ENCODE measurements at places on chromosomes 5 and 9. TPM values are rescaled to one million over a fixed set of nuclear protein-coding genes. Genes with fewer than 3 reads are reported as not detected.

- DNase-seq, result no peak
These were observed 520 bp upstream of the DHFR start for GRCh38 chr5:80655231-80655774.

GRCh38 chr9:79969393-79970145 lies 397.8 kb downstream of the TLE4 start:
- DNase-seq, result no peak

DNA sequence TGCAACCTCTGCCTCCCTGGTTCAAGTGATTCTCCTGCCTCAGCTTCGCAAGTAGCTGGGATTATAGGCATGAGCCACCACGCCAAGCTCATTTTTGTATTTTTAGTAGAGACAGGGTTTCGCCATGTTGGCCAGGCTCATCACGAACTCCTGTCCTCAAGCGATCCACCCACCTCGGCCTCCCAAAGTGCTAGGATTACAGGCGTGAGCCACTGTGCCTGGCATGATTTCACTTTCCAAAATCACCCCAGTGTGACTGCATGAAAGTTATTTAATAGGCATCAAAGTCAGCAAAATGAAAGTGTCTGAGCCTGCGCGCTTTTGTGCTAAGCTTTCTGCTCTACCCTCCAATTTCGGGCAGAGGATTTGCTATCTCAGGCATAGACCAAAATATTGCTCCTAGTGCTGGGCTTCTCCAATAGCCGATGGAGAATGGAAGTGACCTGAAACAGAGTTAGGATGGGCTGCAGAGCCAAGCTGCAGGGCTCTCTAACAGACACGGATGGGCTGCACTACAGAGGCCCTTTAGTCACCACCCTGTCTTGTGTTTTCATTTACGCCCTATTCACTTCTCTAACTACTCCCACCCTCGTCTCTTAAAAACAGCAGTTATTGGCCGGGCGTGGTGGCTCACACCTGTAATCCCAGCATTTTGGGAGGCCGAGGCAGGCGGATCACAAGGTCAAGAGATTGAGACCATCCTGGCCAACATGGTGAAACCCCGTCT lies 44.3 kb downstream of the RETREG1 start:
- no peak for DNase-seq

The SLC1A3 gene
- polyA plus RNA-seq, result 5.0 TPM

GRCh38 chr9:38361473-38361850 lies 31.0 kb upstream of the ALDH1B1 start:
- peak; percentile 56 for DNase-seq

- no peak for DNase-seq
These were observed 12.3 kb downstream of the SGCD start for GRCh38 chr5:156339139-156339841.

The IL31RA gene
- polyA plus RNA-seq, result 0.09 TPM

The GABBR2 gene
- not detected for polyA plus RNA-seq

- no peak for DNase-seq
These were observed 86.9 kb downstream of the PTPN3 start for GRCh38 chr9:109411069-109411761.

- DNase-seq, result no peak
These were observed 230.7 kb downstream of the SEMA6A start for GRCh38 chr5:116343961-116344360.

DNA sequence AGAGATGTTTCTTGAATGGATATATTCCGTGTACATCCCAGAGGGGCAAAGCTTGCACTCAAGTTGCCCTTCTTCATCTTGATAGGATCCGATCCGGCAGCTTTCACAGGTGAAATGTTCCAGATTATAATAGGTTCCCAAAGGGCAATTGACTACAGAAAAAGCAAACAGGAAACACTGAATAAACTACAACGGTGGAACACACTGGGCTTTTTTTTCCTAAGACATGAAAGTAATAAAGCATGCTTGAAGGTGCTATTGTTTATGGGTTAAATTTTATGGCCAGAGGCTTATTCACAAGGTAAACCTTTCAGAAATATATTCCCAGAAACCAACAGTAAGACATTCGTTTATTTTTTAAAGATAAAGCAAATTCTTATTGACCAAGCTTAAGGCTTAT lies 110.6 kb downstream of the SVEP1 start:
- no peak for DNase-seq

- DNase-seq, result no peak
These were observed 217.3 kb downstream of the ARL15 start for GRCh38 chr5:54093081-54093492.

GRCh38 chr5:139657363-139658321 lies 9.5 kb downstream of the CXXC5 start:
- DNase-seq, result no peak

DNA sequence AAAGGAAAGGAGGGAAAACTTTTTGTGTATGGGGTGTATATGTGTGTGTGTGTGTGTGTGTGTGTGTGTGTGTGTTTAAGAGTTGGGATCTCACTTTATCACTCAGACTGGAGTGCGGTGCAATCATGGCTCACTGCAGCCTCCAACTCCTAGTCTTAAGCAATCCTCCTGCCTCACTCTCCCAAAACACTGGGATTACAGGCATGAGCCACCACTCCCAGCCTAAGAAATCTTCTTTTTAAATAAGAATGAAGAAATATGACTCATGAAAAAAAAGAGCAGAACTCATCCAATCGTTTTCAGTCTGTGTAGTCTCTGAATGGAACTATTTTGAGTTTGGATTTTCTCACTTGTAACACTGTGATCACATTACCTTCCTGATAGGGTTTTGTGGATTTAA lies 601.5 kb downstream of the ACTL7B start:
- DNase-seq, result no peak

- no peak for DNase-seq
These were observed 169.0 kb downstream of the TRIM32 start for GRCh38 chr9:116855881-116856662.

- DNase-seq, result no peak
These were observed 4.7 kb downstream of the ERCC6L2 start for GRCh38 chr9:95880021-95880690.

DNA sequence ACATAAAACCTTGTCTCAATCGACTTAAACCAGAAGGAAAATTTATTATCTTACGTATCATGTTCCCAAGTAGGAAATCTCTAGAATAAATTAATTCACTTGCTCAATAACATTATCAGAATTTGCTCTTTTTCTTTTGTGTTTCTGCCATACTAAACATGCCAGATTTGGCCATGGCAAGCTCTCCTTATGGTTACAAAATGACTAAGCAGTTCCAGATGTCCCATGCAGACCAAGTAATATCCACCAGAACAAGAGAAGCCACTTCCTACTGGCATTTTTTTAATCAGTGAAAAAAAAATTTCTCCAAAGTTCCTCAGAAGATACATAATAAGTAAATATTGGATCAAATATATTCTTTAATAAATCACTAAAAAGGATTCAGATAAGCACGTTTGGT lies 25.2 kb upstream of the ADAMTS6 start:
- DNase-seq, result no peak

The CCL27 gene
- 0.63 TPM for polyA plus RNA-seq

The LCN1 gene
- polyA plus RNA-seq, result 0.10 TPM

DNA sequence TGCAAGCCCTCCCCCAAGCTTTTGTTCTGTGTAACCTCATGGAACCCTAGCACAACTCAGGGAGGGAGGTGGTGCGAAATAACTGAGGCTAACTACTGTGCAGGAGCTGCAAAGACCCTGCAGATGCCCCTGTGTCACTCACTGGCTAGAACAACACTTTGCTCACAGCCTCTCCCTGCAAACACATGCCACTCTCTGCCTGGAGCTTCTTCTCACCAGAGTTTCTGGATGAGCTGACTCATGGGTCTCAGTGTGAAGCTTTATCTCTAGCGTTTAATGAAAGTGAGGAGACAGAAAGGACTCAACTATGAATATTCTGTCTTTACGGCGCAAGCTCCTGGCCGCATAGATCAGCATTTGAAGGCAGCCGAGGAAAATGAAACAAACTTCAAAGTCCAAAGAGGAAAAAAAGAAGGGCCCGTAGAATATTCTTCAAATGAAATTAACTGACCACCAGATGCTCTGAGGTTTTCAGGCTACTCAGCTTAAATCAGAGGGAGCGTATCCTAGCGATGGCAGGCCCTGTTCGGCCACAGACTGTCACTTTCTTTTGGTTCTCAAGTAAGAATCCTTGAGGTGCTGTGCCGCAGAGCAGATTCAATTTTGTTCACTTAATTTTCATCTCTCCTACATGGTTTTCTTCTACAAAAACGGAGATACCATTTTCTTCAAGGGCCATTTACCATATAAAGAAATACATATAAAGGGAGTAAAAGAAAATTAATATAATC lies 77.7 kb upstream of the TAS2R1 start:
- no peak for DNase-seq

DNA sequence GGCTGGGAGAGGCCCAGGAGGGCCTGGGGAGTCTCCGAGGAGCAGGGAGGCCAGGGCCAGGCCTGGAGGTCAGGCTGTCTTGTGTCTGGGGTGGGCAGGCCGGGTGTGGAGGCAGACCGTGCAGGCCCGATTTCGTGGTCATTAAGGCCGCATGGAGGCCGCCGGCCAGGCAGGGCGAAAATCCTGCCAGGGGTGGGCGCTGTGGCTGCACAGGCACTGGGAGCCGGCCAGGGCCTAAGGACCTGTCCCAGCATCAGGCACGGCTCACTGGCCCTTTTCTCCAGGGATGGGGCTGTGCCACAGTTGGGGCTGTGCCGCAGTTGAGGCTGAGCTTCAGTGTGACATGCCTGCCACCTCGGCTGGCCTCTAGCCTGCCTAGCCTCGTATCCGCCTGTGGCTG lies 35.9 kb downstream of the ASS1 start:
- no peak for DNase-seq

- DNase-seq, result no peak
These were observed 740.4 kb upstream of the RIOK2 start for GRCh38 chr5:97923496-97923895.

GRCh38 chr5:3346111-3346820 lies 249.4 kb upstream of the IRX1 start:
- peak; percentile 56 for DNase-seq
